ENCODE measurements at places on chromosomes 13 and 19.

DNA sequence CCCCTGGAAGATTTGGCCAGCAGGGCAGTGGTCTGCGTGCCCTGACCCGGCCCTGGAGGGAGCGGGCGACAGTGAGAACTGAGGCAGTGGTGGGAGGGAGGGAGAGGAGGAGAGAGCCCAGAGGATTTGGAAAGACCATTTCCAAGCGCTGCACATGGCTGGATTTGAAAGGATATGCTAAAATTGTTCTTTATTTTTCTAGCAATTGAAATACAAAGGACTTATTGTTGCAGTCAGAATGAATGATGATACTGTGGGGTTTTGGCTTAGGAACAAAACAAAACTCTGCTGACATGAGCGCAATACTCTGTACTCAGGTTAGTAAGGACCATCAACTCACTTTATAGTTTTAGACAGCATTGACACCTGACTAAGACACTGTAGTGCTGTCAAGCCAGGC lies 69.5 kb downstream of the TNFRSF19 start:
- DNase-seq = no peak

- no peak for DNase-seq
Observed at GRCh38 chr13:64540468-64540867, 2689.7 kb downstream of the PCDH9 start.

DNA sequence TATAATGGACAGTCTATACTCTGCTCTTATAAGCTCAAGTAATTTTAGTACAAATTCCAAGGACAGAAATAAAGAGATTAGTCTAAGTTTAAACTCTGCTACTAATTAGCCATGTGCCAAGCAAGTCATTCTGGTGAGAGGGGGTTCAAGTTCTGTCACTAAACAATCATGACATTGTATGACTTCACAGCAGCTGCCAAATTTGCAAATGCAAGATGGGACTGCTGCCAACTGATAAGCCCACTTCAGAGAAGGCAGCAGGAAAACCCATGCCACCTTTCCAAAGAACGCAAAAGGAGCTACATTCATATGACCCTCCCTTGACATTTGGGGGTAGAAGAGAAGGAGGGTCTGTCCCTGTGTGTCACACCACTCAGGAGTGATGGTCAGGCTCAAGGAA lies 60.7 kb upstream of the RFXAP start:
- DNase-seq = no peak

- peak; percentile 44 for DNase-seq
Observed at GRCh38 chr13:40026174-40026585, 370.7 kb downstream of the COG6 start.

DNA sequence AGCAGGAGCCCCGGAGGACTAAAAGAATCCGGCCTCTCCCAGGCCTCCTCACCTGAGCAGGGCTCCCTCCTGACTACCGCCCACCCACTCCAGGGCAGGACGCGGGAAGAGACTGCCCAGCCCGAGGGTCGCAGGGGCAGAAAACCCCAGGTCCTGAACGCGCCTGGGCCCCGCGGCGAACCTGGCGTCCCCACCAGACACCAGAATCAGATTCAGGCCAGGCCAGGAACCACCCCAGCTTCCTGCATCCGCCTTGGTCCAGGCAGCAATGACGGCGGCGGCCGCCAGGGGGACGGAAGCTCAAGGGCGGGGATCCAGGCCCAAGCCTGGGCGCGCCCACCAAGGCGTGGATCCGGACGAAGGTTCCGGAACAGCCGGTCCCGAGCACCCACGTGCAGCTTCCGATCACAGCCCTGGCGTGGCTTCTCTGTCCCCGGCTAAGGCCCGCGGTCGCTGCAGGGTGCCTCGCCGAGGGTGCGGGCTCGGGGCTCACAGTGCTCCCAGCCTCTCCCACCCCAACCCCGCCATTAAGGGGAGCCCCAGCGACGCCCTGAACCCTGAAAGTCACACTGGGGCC lies 3.6 kb downstream of the LGALS7 start:
- DNase-seq = peak; percentile 90

- no peak for DNase-seq
Observed at GRCh38 chr19:52094526-52095130, 937 bp downstream of the ZNF841 start.

DNA sequence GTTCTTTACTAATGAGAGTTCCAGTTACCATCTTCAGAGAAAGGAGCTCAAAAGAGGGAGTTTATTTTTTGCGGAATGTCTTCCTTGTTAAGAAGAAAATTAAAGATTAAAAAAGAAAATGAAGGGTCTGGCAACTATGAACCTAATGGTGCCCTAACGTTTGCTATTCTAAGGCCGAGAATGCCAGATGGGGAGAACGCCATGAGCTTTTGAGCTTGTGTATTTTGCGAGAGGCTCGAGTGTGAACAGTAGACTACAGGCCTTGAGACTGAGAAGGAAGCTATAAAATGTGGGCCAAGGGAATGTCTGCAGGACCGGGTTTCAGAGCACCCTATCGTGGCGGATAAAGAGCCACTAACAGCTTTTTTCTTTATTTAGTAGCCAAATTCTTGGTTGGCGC lies 6.7 kb downstream of the FGF14 start:
- no peak for DNase-seq

DNA sequence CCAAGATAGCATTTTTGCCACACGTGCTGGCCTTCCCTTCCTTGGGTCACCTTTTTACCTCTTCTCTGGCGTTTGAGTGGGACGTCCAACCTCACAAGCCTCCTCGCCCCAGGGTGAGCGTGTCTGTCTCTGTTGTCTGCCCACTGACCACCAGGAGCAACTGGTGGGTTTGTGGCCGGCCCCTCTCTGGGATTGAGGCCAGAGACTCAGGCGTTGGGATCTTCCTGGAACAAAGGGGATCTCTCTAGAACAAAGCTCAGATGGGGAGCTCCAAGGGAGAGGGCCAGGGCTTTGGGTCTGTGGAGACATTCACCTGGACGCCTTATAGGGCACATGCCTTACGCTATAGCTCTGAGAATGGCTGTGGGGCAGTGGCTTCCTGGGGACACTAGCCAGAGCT lies 17.4 kb downstream of the COMP start:
- no peak for DNase-seq
